ENCODE measurements at places on chromosomes 3 and 15. TPM values are rescaled to one million over a fixed set of nuclear protein-coding genes. Genes with fewer than 3 reads are reported as not detected.
A peak's percentile ranks its signal among the peaks of the same experiment; 100 is the strongest.

DNA sequence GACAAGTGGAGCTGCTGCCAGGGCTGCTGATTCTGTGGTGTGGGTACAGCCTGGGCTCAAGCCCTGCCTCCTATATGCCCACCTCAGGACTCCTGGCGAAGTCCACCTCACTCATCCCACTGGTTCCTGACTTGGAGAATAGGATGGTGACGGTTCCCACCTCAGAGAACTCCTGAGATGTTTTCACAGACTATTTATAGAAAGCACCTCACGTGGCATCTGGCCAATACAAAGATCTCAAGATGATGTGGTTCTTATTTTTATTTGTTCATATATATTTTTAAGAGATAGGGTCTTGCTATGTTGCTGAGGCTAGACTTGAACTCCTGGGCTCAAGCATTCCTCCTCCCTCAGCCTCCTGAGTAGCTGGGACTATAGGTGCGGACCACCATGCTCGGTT, 236.9 kb upstream of the BHLHE40 start:
- H3K36me3 ChIP-seq = peaks cover 61% of the 10 kb centered on the region
- no peak overlapping the region for H3K4me3 ChIP-seq
- no peak for DNase-seq
- no peak overlapping the region for H3K27ac ChIP-seq
- H3K4me1 ChIP-seq = peaks cover 56% of the 10 kb centered on the region

DNA sequence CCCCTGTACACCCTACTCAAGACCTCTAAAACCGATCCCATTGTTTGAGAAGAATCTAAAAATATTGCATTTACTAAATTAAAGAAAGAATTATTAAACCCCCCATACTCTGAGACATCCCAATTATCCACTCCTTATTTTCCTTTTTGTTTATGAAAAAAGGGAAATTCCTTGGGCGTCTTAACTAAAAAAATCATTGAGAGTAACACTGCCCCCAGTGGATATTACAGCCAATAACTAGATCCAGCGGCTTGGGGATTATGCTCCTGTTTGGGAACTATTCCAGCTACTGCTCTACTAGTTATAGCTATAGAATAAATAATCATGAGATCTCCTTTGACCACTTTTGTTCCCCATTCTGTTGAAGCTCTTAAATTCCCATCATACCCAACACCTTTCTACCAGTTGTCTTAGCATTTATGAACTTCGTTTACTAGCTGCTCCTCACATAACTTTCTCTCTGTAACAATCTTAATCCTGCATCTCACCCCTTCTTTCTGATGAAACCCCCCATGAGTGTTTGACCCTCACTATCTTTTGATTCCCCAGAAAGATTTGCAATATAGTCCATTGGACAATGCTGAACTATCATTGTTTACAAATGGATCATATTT, 12.7 kb upstream of the CFAP91 start:
- H3K36me3 ChIP-seq = no peaks in the 10 kb centered on the region
- H3K4me1 ChIP-seq = no peaks in the 10 kb centered on the region
- H3K27ac ChIP-seq = no peak overlapping the region
- H3K4me3 ChIP-seq = no peak overlapping the region
- H3K27me3 ChIP-seq = peaks cover 12% of the 10 kb centered on the region

- H3K4me3 ChIP-seq = no peak overlapping the region
- H3K36me3 ChIP-seq = no peaks in the 10 kb centered on the region
- H3K27ac ChIP-seq = no peak overlapping the region
- no peak for DNase-seq
- H3K27me3 ChIP-seq = no peaks in the 10 kb centered on the region
These were observed 114.9 kb upstream of the MLF1 start for GRCh38 chr3:158456114-158456513.

- no peak overlapping the region for H3K27ac ChIP-seq
- H3K4me3 ChIP-seq = no peak overlapping the region
- H3K4me1 ChIP-seq = peaks cover 4% of the 10 kb centered on the region
- H3K36me3 ChIP-seq = peaks cover 7% of the 10 kb centered on the region
These were observed 7.6 kb downstream of the MYZAP start for GRCh38 chr15:57599296-57599810.

- peaks cover 11% of the 10 kb centered on the region for H3K27me3 ChIP-seq
- no peak overlapping the region for H3K4me3 ChIP-seq
- no peaks in the 10 kb centered on the region for H3K36me3 ChIP-seq
These were observed 34.4 kb downstream of the CYP11A1 start for GRCh38 chr15:74333093-74333492.

SSUH2 gene
- not detected for polyA plus RNA-seq

DNA sequence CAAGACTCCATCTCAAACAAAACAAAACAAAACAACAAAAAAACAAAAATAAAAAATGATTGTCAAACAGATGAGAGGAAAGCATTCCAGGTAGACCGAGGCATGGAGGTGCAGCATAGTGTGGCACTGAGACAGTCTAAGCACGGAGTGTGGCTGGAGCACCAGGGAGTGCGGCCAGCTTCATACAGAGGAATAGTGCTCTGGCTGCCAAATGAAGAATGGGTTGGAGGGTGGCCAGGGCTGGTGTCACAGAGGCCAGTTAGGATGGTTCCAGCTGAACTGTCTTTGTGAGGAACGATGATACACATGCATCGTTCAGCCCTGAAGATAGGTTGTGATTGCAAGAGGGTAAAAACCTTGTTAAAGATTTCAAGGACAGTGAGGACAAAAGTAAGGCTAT, 28.3 kb downstream of the MITF start:
- no peak overlapping the region for H3K4me3 ChIP-seq
- DNase-seq = no peak
- no peaks in the 10 kb centered on the region for H3K36me3 ChIP-seq
- peaks cover 6% of the 10 kb centered on the region for H3K4me1 ChIP-seq

DNA sequence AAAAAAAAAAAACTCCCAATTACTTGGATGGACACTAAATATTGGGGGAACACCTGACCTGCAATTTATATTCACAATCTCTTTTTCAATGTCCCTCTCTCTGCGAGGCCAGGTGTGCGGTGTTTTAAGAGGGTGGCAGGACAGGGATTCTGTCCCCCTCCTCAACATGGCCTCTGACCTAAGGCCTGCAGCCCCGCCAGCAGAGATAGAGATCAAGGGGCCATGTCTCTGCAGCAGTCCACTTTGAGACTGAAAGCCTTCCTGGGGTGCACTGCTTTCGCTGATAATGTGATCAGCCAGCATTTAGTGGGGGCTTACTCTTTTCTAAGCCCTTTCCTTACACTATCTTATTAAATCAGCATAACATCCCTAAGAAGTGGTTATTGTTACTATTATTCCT, 419.9 kb downstream of the OCA2 start:
- no peak overlapping the region for H3K4me3 ChIP-seq
- peaks cover 4% of the 10 kb centered on the region for H3K27me3 ChIP-seq
- H3K27ac ChIP-seq = no peak overlapping the region
- DNase-seq = no peak
- no peaks in the 10 kb centered on the region for H3K4me1 ChIP-seq
- H3K36me3 ChIP-seq = no peaks in the 10 kb centered on the region

- H3K36me3 ChIP-seq = no peaks in the 10 kb centered on the region
- peak overlapping the region; percentile 58 for H3K27ac ChIP-seq
- no peak for DNase-seq
- H3K27me3 ChIP-seq = no peaks in the 10 kb centered on the region
- peak overlapping the region; percentile 90 for H3K4me3 ChIP-seq
These were observed 400 bp downstream of the RAB43 start for GRCh38 chr3:129121016-129121791.

DNA sequence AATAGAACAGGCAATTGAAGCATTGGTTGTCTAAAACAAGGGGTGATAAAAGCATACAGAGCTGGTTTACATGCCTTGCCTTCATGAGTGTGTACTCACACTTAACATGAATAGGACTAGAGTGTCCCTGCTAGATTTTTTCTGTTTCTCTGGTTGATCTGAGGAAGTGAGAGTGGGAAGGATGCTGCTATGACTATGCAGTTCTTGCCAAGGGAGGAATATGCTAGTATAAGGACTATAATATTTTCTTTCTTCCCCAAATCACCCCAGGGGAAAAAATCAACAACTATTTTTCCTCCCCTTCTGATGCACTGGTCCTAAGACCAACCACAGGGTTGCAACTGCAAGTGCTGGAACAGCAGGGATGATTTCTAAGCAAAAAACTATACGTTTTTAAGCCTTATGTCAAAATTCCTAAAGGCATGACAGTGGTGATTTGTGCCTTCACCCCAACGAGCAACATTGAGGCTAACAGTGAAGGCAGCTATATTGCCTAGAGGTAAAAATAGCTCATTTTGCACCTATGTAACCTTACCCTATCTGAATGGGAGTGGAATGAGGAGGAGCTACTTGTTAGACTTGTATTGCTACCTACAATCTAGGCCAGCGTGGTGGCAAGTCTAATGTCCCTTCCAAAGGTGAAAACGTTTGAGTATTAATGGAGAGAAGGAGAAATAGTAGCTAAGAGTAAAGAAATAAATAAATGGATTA, 33.5 kb upstream of the USP8 start:
- H3K4me3 ChIP-seq = no peak overlapping the region
- no peak overlapping the region for H3K27ac ChIP-seq
- no peaks in the 10 kb centered on the region for H3K27me3 ChIP-seq
- H3K4me1 ChIP-seq = peaks cover 9% of the 10 kb centered on the region
- no peaks in the 10 kb centered on the region for H3K36me3 ChIP-seq

- peaks cover 4% of the 10 kb centered on the region for H3K4me1 ChIP-seq
- peak; percentile 14 for DNase-seq
- no peak overlapping the region for H3K4me3 ChIP-seq
- H3K27ac ChIP-seq = no peak overlapping the region
These were observed 27.5 kb upstream of the CFAP161 start for GRCh38 chr15:81106560-81106959.

GRCh38 chr3:107432646-107433045, 55.4 kb downstream of the CCDC54 start:
- peaks cover 31% of the 10 kb centered on the region for H3K4me1 ChIP-seq
- no peaks in the 10 kb centered on the region for H3K36me3 ChIP-seq
- H3K27ac ChIP-seq = no peak overlapping the region
- H3K4me3 ChIP-seq = peak overlapping the region; percentile 96
- DNase-seq = no peak
- no peaks in the 10 kb centered on the region for H3K27me3 ChIP-seq

DNA sequence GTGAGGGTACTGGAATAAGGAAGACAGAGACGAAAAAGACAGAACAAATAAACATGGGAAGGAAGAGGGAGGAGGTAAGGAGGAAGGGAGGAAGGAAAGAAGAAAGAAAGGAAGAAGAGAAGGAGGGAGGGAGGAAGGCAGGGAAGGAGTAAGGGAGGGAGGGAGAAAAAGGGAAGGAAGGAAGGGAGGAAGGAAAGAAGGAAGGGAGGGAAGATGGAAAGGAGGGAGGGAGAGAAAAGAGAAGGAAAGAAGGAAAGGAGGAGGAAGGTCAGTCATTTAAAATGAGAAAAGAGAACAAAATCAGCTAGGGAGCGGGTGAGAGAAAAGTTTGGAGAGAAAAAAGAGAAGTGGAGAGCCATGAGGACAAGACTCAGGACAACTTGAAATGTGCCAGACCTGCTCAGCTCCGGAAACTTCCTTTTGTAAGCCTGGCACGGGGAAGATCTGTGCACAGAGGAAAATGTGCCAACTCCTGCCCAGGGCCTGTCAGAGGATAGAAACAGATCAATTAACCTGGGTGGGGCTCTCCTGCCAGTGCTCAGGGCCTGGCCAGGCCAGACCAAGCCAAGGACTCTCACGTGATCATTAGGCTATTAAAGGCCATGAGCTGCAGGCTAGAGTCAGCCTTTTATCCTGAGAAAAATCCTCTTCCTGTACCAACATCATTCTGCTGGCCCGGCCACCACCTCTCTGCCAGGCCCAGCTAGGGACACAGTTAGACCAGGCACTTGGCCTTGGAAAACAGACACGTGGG, 50.1 kb upstream of the BCL6 start:
- peaks cover 13% of the 10 kb centered on the region for H3K27me3 ChIP-seq
- H3K4me3 ChIP-seq = no peak overlapping the region
- H3K27ac ChIP-seq = no peak overlapping the region
- DNase-seq = no peak
- peaks cover 9% of the 10 kb centered on the region for H3K36me3 ChIP-seq
- peaks cover 28% of the 10 kb centered on the region for H3K4me1 ChIP-seq

GNAT1 gene
- polyA plus RNA-seq = not detected

DNA sequence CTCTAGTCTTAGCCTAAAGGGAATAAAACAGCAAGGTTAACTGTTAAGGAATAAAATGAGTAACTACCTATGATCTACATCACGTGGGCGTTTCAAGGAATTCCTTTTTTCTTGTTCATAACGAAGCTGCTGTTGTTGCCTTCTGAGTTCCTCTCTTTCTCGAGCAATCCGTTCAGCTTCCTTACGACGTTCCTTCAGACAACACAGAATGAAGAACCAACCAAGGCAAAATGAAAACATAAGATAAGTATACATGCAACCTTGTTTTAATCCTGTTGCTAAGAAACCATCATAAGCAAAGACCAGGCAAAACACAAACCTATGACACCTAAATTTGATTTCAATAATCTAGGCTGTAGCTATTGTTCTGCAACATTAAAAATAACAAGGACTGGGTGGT, 44.1 kb downstream of the SLTM start:
- no peak overlapping the region for H3K27ac ChIP-seq
- no peak for DNase-seq
- H3K36me3 ChIP-seq = peaks cover 47% of the 10 kb centered on the region

DUOXA2 gene
- not detected for polyA plus RNA-seq

SPINK8 gene
- not detected for polyA plus RNA-seq

SEMA3G gene
- not detected for polyA plus RNA-seq

DNA sequence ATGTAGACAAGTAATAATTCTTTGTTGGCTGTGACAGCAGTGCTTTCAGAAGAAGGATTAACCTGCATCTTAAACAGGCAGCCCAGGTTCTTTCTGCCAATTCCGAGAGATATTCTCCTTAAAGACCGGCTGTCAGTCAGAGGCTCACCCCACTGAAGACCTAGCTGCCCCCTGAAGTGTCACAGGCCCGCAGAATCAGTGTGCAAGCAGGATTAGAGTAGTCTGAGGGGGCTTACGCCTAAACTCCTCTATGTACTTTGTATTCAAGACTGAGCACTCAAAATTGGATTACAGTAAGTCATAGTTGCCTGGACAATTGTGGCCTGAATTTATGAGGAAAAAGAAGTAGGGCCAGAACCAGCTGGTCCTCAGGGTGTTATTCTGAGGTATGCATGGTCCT, 342.9 kb downstream of the CLSTN2 start:
- no peaks in the 10 kb centered on the region for H3K4me1 ChIP-seq
- no peaks in the 10 kb centered on the region for H3K36me3 ChIP-seq
- peaks cover 30% of the 10 kb centered on the region for H3K27me3 ChIP-seq
- no peak for DNase-seq
- H3K4me3 ChIP-seq = no peak overlapping the region
- no peak overlapping the region for H3K27ac ChIP-seq

DNA sequence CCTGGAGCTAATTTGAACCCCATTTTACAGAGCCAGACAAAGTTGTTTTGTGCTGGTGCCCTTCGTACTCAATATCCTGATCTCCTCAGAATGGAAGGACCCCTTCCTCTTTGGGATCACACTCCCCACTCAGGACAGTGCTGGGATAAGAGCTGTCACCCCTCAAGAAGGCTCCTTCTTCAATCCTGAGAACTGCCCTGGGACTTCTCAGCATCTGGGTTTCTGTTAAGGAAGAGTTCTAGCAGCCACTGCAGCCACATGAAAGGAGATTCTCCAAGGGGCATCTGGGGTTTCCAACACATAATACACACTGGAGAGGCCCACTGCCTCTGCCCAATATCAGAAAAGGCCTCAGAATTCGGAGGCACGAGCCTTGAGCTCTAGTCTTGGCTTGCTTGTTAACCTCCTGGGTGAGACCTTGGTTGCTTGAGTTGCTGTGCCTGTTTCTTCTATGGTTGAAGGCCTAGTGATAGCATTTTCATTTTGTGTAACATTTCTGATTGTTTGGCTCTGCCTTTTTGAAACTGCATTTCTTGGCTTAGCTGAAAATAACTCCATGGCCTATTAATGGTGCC, 78.8 kb upstream of the NMNAT3 start:
- no peak overlapping the region for H3K4me3 ChIP-seq
- no peaks in the 10 kb centered on the region for H3K36me3 ChIP-seq
- DNase-seq = no peak
- no peaks in the 10 kb centered on the region for H3K27me3 ChIP-seq
- H3K27ac ChIP-seq = no peak overlapping the region

Measured in naive B cell (primary cell).